Suppressor macrophage treated with lipopolysaccharide for 4 hours (primary cell): ENCODE measurements at places on chromosomes 11 and 22.

DNA sequence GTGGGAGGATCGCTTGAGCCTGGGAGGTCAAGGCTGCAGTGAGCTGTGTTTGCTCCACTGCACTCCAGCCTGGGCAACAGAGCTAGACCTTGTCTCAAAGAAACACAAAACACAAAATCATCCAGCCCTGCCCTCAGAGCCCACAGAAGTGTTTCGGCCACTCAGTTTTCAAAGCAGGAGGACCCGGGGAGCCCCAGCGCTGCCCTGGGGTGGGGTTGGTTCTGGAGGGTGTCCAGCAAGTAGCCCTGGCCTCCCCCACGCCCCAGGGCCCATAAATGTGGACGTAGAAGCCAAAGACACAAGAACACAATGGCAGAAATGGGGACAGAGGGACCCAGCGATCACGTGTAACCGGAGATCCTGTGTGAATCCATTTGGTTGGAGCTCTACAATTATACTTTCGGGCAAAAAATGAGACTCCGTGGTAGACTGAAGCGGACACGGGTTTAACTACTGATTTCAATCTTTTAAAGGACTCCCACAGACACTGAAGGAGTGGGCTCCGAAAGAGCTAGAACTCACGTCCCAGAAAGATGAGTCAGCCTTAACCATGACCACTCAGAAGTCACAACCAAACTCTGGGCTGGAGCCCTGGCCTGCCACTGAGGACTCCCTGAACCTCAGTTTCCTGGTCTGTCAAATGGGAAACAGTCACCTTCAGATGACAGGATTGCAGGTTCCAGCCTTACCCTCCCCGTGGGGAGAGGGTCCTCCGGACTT is 9.0 kb upstream of the CYTH4 start:
- DNase-seq, result peak; percentile 87

GRCh38 chr22:46579751-46580449 is 40.3 kb upstream of the GRAMD4 start:
- DNase-seq, result no peak

DNA sequence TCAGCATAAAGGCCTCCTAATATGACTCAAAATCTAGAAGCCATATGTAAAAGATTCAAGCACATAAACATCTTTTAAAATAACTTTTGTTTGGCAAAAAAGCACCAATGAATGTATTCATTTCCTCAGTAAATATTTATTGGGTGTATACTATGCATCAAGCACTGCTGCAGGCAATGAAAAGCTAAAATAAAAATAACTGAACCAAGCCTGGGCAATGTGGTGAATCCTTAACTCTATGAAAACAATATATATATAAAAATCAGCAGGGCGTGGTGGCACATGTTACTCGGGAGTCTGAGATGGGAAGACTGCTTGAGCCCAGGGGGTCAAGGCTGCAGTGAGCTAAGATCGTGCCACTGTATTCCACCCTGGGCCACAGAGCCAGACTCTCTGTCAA is 27.8 kb downstream of the PIK3C2A start:
- DNase-seq, result no peak

DNA sequence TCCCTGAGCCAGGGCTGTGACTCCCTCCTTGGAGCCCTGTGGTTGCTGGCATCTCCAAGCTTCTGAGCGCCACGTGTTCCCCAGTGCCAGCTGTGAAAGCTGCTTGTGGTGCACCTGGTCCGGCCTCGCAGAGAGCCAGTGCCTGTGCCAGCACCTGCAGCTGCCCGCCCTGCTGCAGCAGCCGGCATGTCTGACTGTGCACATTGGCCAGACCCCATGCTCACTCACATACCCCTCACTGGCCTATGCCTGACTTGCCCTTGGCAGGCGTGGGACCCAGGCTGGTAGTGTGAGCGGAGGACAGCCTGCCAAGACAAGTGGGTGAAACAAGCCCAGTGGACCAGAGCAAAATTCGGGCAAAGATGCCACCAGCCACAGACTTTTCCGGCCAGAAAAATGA is 9.8 kb downstream of the MRPL48 start:
- DNase-seq, result no peak

DNA sequence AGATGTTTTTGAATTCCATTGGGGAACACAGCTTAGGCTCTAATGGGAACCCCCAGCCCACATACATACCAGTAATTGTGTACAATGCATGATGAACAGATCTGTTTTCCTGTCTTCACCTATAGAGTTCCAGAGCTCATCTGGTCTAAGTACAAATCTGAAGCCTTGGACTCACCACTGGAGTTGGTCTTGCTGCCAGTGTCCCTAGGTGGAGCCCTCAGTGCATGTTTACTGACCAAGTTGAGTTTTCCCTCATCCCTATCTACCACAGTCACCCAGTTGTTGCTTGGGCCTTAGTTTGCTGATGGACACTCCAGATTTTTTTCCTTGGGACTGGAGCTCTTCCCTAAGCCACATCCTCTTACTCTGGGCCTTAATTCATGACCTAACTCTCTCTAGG is 159.2 kb upstream of the DDI1 start:
- DNase-seq, result no peak

GRCh38 chr11:47078751-47079521 is 97.7 kb downstream of the ARFGAP2 start:
- no peak for DNase-seq

- DNase-seq, result no peak
These were observed 178.6 kb upstream of the NARS2 start for GRCh38 chr11:78753297-78753696.

- DNase-seq, result no peak
These were observed 74.3 kb downstream of the CECR2 start for GRCh38 chr22:17443405-17444203.

DNA sequence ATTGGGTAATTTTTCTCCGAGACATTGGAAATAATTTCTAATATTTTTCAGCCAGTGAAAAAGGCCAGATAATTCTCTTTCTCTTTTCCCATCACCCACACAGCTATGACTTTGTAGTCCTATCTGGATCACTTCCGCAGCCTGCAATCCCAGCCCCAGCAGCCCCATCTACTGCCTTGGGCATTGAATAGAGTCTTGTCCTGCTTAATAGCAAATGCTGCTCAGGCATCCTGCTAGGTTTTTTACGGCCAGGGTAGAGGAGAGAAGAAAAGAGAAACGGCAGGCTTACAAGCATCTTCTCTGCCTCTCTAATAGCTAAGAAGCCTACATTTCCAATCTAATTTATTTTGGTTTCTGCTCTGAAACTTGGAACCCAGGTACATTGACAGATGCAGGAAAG is 154.3 kb upstream of the B3GAT1 start:
- DNase-seq, result no peak

DNA sequence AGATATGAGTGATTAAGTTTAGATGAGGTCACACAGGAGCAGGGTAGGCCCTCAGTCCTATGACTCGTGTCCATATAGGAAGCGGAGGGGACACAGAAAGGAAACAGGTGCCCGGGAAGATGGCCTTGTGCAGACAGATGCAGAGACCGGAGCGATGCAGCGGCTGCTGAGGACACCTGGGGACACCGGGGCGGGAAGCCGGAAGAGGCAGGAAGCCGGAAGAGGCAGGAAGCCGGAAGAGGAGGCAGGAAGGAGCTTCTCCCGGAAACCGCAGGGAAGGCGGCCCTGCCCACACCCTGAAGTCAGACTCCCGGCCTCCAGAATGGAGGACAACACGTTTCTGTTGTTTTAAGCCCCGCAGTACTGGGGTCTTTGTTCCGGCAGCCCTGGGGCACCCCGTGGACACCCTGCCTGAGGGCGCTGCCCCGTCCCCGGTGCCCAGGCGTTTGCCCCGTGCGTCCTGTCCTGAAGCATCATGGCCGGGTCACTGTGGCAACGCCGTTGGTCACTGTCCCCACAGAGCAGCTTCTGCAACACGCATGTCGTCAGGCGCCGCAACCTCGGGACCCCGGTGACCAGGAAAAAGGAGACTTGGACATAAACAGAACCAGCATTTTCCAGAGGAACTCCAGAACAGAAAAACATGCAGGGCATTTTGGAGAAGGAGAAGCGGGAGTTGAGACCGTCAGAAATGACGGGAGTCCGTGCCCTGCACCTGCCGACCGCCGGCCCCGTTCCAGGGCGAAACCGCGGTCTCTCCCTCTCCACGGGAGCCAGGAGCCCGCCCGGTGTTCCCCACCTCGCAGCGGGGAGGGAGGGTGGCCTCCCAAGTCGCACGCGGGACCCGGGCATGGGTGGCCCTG is 103.4 kb downstream of the BRD1 start:
- DNase-seq, result no peak

DNA sequence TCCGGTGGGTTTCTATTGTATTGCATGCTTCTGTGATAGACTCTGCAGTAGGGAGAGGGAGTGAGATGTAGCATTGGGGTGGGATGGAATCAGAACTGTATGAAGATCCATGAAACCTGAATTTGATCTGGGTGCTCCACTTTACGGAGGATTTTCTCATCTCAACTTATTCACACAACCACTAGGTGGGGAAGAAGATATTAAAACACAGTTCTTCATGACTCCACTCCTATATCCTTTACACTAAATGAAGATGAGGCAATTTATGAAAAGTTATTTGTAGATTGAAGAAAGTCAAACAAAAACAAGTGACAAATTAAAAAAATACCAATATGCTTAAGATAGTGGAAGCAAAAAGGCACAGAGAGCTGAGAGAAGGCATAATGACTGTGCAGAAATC is 92.6 kb upstream of the PDGFD start:
- DNase-seq, result no peak

DNA sequence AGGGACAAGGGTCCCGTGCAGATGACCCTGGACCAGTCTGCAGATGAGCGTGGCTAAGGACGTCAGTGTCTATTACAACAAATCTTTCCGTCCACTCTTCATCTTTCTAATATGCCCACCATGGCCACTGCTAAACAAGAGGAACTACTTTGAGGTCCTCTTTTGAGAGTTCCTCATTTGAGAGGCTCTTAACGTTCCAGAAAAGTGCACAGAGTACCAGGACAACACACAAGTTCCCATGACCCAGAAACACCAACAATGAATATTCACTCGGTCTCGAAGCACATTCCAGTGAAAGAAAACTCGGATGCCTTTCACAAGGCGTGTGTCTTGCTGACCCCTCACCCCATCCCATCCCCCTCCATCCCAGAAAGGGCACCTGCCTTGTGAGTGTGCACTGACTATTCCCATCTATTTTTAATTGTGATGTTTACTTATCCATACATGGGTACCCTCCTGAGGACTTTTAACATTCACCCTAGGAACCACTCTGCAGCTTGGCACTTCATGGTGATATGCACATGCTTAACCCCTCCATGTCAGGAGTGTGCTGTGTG is 157.0 kb downstream of the SHANK2 start:
- no peak for DNase-seq

- peak; percentile 89 for DNase-seq
These were observed 29.1 kb downstream of the MAP6 start for GRCh38 chr11:75639762-75640181.

- no peak for DNase-seq
These were observed 333.3 kb downstream of the FAT3 start for GRCh38 chr11:92557879-92558278.

GRCh38 chr22:37742376-37743171 is 45.7 kb downstream of the TRIOBP start:
- DNase-seq, result peak; percentile 56

DNA sequence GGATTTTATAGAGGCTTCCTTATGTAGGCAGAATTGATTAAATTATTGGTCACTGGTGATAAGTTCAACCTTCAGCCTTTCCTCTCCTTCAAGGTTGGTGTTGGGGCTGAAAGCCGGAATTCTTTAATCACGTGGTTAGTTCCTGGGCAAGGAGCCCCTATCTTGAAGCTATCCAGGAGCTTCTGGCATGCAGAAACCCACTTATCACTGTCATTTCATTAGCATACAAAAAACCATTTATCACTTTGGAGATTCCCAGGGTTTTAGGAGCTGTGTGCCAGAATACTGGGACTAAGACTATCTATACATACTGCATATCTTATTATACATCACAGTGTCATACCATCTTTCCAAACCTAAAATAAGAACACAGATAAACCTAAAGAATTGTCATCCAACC is 18.5 kb upstream of the MED17 start:
- no peak for DNase-seq

DNA sequence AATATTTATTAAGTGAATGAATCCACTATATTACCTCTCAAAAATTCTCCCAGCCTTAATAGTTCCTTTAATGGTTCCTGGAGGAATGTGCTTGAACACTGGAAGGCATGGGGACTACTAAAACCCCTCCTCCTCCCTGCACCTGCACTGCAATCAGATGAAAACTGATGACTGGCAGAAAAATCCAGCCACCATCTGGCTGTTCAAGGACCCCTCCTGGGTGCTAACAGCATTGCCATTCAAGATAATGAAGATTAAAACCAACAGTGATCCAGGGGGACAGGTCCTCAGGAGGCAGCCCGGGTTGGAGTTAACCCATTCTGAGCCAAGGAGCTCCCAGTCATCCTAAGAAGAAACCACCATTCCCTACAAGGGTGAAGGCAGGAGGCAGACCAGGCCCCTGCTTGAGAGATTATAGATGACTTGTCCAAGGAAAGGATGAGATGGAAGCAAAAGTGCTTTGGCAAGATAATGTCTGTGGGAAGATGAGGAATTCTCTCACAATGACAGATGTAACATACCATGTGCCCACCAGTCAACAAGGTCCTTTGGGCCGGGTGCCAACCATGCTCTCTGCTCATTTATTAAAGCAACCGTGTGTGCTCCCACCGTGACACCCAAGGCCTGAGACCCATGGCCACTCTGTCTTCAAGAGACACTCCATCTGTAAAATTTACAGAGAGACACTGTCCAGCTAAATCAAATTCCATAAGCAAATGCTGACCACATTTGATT is 90.6 kb downstream of the LARGE1 start:
- no peak for DNase-seq

DNA sequence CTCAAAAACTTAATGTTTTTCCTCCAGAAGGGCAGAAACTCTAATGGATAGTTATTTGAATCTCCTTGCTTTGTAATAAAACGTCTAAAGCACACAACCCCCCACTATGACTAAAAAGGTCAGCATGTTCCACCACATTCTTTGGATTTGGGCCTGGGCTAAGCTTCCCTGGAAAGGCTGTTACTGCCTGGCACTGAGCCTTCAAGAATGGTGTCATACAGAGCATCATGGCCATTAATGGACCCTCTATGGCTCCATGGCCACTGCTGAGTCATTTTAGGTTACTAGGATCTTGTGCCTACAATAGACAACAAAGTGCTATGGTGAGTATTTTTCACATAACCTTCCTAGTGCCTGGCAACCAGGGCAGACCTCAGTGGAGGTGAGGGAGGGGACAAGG is 242.6 kb upstream of the FAT3 start:
- DNase-seq, result no peak

- DNase-seq, result no peak
These were observed 5.0 kb downstream of the EED start for GRCh38 chr11:86249307-86250098.

DNA sequence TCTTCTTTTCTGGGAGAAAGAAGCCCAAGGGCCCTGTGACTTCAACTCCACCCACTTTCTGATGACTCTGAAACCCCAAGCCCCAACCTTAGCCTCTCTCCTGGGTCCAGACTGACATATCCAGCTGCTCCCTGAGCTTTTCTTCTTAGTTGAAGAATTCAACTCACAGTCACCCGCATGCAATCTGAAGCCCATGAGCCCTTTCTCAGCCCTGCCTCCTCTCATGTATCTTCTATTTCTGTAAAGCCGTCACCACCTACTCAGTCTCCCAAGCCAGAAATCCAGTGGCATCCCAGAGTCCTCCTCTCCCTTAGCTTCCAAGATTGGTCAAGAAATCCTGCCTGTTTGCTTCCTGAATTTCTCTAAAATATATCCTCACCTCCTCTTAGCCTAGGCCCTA is 7.1 kb upstream of the TMA7B start:
- DNase-seq, result no peak

- no peak for DNase-seq
These were observed 4.3 kb upstream of the GP1BB start for GRCh38 chr22:19719050-19719482.

GRCh38 chr22:48948575-48949170 is 879.0 kb downstream of the BRD1 start:
- no peak for DNase-seq

GRCh38 chr11:81717695-81718094 is 1016.0 kb downstream of the FAM181B start:
- no peak for DNase-seq
